Lower leg skin (tissue), 4 donors: ENCODE measurements at places on chromosomes 7 and 10. TPM values are rescaled to one million over a fixed set of nuclear protein-coding genes. Genes with fewer than 3 reads are reported as not detected.

DNA sequence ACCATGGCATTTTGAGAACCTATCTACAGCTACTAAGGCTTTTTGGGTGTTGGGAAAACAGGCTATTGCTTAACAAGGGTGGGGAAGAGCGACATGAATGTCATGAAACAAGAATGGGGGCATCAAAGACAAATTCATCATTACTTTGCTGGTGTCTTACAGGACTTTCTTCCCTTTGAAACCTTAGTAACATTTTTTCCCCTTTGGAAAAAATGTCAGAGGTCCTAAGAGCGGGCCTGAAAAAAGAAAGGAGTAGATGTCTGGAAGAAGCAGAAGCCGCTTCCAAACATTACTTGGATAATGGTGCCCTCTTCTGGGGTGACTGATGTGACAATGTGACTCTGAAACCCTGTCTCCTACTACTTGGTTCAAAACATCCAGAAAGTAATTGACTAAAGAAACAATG, 3.8 kb upstream of the DDX50 start:
- peak; percentile 24 for DNase-seq

GRCh38 chr10:14259696-14260566, 70.8 kb downstream of the FRMD4A start:
- DNase-seq: no peak

GRCh38 chr10:48658243-48658974, 26.3 kb upstream of the WDFY4 start:
- DNase-seq: peak; percentile 54

GRCh38 chr7:136050462-136050847, 73.3 kb upstream of the MTPN start:
- DNase-seq: no peak

- DNase-seq: no peak
Measured at GRCh38 chr7:138125119-138125518, 48.9 kb downstream of the AKR1D1 start.

- DNase-seq: no peak
Measured at GRCh38 chr7:50463035-50463434, 12.9 kb upstream of the FIGNL1 start.

DNA sequence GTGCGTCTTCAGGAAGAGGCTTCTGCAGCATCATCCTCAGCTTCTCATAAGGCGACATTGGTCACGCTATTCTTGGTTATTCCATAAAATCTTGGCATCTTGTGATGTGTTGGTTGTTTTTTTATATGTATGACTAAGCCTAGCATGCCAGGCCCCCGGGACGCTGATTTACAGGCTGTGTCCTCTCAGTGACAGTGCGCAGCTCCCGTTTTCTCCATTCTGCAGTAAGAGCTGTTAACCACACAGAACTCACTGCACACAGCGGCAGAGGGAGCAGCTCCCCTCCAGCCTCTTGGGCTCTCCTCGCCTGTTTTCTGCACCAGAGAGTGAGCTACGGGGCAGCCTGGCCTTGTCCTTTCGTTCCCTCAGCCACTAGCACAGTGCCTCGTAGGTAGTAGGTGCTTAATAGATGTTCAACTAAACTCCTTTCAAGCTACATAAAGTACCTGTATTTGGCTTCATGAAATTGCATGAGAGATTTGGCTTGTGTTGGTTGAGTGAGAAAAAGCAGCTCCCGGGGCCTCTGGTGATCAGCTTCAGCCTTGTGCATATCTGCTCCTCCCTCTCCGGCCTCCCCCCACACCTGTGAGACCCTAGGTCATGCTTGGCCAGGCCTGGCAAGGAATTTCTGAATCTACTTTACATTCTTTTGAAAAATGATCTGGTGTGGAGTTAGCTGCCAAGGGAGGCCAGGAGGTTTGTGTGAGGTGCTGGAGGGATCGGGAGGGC, 116.2 kb downstream of the WDR37 start:
- DNase-seq: no peak

- DNase-seq: no peak
Measured at GRCh38 chr10:6674291-6674690, 94.2 kb upstream of the PRKCQ start.

DNA sequence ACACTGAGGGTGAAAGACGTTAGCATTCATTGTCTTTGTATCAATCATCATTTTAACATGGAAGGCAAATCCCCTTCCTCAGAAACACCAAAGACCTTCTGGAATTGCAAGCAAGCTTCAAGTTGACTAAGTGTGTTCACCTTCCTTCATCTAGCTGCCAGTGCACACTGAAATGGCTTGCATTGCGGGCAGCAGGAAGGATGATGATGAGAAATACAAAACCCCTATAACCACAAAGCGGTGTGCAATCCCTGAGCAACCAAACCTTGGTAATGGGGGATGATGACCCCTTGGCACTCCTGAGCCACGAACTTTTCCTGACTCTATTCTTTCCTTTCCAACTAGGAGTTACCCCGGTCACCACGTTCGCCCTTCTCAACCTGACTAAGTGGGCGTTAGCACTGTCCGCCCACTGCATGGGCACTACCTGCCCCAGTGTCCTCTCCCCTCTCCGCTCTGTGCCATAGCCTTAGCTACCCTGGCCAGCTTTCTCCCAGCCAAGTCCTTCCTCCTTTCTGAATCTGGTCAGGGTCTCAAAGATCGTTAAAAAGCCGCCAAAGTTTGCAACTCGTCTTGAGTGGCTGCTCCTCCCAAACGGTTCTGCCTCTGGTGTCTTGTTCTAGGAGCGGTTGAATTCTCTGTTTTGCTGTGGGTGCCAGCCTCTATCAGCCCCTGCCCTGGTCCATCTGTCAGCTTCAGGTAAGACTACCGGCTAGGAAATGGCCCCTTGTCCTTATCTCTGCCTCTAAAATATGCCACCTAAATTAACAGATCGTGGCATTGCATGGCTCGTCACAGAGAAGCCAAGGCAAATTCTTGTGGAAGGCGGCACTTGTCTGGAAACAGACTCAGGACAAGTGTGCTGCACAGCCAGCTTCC, 586 bp upstream of the AOC1 start:
- no peak for DNase-seq

DNA sequence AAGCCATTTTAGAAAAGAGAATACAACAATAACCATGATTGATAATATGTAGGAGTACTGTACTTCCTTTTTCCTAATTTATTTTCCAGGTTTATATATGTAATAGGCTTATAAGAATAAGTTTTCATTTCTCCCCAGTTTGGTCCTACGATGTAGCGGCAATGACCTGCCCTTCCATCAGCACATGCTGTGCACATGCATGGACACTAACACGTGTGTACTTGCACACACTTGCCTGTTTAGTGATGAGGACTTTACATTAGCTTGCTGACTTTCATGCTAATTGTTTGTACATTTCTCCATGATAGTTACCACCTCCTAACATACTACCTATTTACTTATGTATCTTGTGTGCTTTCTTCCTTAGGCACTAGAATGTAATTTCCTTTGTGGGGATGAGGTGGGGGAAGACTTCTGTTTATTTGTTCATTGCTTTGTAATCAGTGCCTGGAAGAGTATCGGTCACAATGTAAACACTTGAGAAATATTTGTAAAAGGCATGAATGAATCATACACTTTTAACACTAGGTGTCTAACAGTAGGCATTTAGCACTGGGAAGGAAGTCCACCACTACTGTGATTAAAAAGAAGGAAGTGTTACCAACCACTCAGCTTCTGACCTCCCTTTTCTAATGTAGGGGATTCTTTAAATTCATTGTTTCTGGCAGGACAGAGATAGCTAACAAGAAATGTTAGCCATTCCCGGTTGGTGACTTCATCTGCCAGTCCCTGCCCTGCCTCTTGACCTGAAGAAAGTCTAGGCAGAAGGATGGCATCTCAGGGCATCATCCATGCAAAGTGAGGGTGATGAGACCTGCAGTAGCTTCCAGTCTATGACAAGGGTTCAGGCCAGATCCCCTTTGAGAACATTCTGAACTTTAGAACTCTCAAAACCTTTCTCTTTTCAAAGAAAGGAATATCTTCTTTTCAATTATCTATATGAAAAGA, 120.2 kb upstream of the RAB18 start:
- no peak for DNase-seq

GRCh38 chr10:130787243-130787642, 524.3 kb downstream of the TCERG1L start:
- DNase-seq: no peak

GRCh38 chr10:121322776-121323175, 275.5 kb downstream of the FGFR2 start:
- DNase-seq: peak; percentile 32

- no peak for DNase-seq
Measured at GRCh38 chr7:122626785-122627184, 72.1 kb downstream of the RNF133 start.

GRCh38 chr7:76048668-76048988, 722 bp downstream of the MDH2 start:
- DNase-seq: no peak

GRCh38 chr7:132076301-132077035, 499.8 kb downstream of the PLXNA4 start:
- no peak for DNase-seq

DNA sequence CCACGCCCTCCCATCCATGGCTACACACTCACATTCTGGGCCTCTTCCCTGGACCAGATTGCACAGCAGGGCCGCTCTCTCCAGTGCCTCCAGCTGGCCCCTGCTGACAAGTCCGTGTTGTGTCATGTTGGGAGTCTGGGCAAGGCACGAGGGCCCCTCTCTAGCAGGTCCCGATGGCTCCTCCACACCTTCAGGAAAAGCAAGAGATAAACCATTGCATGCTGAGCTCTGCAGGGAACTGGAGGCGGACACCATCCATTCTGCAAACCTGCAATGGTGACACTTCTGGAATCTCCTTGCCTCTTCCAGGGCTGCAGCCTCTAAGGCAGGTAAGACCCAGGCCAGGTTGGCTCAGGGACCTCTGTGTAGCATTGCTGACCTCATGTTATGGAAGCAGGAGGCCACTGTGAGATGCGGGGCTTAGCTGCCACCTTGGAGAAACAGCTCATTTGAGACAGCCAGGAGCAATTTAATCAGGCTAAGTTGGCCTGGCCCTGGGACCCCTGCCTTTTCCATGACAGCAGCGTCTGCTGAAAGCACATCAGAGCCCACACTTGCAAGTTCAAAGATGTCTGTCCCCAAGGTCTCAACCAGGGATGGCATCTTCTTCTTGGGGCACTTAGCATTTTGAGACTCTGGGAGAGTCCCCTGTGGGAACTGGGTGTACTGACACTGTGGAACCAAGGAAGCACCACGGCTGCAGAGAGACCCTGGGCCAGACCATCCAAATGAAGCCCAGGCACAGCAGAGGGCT, 34.2 kb upstream of the LEP start:
- DNase-seq: no peak

DNA sequence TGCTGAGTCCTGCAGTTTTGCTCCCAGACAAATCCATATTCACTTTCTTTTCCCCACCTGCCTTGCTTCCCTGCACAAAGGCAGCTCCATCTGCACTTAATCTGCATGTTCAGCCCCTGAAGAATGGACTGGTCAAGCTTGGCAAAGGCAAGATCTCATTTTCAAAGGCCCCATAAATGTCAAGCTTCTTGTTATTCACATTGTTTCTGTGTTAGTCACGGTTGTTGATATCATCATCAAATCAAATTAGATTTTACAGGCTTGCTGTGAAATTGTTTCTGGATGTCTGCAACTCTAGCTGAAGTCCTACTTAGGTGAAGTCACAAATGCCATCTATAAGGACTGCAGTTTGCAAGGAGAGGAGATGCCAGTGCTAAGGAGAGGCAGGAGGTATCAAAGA, 91.0 kb downstream of the GPAM start:
- no peak for DNase-seq

DNA sequence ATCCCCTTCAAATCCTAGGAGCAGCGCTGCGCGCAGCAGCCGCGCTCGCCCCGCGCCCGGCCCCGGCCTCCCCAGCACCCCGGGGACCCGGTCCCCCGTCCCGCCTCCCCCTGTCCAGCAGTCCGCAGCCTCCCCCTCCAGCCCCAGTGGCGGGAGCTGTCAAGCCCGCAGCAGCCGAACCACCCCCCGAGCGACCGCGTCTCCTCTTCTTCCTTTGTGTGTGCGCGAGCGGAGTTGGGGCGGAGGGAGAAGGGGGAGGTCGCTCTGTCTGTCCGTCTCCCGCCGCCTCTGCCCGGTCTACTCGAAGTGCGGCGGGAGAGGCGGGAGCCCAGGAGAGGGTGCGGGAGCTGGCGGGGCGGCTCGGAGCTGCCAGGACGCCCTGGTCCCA, 375 bp upstream of the CHN2 start:
- DNase-seq: no peak

GRCh38 chr7:1956611-1957470, 275.9 kb downstream of the MAD1L1 start:
- no peak for DNase-seq

DNA sequence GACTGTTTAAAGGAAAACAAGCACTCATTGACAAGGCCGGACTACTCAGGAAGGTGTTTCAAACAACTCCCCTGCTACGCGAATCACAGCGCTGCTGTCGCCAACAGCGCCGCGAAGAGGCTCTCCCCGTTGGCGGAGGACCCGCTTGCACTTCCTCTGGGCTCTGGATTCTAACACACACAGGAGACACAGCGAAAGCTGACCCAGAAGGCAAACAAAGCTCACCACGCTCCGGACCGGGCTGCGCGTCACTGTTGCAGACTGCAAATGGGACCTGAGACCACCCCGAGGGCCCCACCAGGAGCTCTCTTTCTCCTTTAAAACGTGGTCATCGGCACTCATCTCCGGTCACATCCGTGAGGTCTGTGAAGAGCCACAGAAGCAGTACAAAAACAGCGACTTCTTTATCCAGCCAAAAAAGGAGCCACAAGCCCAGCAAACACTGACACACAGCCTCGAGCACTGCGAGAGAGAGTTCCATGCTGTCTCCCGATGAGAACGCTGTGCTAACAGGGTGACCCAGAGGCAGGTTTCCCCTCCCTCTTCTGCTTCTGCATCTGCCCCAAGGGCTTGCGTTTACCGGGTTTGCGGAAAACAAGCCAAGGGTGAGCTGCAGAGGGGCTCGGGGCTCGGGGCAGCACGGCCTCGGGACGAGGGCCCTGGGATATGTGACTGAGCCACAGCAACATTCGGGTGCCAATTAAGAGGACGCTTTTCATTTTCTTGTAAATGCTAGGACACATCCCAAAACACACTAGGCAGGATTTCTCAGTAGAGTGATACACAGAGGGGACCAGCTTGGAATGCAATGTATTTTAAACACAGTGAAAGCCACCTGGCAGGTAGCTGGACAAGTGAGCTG, 41.3 kb downstream of the AMZ1 start:
- DNase-seq: no peak

DNA sequence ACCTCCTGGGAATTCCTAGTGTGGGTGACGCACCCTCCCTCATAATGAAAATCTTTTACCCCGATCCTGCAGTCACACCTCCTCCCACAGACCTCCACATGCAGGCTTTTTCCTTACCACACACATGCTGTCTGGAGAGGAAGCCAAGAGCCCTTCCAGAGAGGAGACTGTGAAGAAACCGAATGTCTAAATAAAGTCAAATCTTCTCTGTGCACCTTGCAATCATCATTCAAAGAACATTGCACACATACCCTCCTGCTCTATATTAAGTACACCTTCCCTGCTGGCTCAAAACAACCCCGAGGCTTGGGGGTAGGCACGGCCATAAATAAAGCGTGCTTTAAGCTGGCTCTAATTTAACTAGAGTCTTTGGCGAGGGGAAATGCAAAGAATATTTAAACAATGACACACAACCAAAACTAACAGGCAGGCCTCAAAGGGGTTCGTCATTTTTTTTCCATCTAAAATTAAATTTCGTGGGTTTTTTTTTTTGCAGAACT, 34.9 kb downstream of the CALML3 start:
- no peak for DNase-seq

CACUL1 gene
- 33.7 TPM for total RNA-seq

CDHR1 gene
- total RNA-seq: 126 TPM
